Jurkat, Clone E6-1 (cell line): ENCODE measurements at places on chromosomes 1 and 21.

DNA sequence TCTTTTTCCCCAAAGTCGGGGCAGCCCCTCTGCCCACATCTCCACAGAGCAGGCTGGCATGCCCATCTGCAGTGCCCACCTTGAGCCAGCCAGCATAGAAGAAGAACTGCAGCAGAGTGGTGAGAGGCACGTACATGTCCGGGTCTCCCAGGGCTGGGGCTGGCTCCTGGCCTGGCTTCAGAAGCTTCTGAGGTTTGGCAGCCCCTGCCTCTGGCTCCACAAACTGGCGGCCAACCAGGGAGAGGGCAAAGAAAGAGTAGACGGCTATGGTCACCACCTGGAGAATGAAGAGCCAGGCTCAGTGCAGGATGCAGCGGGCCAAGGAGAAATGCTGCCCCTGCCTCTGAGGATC, 3.0 kb downstream of the BEST4 start:
- DNase-seq: no peak

DNA sequence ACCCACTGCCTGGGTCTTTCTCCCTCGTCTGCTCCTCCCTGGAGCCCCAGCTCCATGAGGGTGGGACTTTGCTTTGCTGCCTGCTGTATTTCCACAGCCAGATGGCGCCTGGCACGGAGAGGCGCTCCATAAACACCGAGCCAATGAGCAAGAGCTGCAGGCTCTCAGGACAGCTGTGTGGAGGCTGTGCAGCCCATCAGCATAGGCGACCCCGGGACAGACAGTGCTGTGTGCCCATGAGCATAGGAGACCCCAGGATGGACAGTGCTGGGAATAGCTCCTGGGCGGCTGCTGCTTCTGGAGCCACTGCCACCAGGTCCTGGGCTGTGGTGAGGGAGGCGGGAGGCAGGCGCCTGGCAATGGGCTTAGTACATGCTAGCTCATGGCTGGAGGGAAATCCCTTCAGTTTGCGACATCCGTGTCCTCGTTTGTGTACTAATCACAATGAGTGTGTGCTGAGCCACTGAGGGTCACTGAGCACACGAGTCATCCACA, 29.2 kb downstream of the CEP104 start:
- DNase-seq: no peak

- DNase-seq: no peak
Measured at GRCh38 chr1:67241200-67241746, 66.4 kb upstream of the IL12RB2 start.

GRCh38 chr1:99328171-99328570, 63.9 kb downstream of the PLPPR4 start:
- no peak for DNase-seq

- peak; percentile 91 for DNase-seq
Measured at GRCh38 chr1:161153682-161154337, at the start of gene UFC1. UFC1 (plus strand) TSS chr1:161153978; CDS start chr1:161153998, 20 bp downstream.

DNA sequence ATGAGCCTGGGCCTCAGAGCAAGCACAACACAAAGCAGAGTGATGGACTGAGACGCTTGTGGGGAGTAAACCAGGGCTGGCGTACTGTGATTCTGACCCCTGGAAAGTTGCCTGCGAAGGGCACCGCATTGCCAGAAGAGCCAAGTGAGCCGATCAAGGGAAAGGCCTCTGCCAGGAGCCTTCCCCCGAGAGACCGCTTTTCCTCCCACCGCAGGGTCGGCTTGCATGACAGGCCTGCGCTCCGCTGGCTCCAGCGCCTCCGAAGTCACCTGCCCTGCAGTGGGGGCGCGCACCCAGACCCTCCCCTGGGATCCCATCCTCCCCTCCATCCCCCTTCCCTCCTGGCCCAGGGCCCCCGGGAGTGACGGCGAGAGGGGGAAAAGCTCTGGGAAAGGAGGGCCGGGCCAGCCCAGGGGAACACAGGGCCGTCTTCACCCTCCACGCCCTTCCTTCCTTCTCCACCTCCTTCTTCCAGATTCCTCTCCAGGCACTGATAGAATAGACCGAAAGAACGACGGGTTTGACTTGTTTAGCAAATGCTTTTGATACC, 165.0 kb downstream of the TRIM33 start:
- no peak for DNase-seq

DNA sequence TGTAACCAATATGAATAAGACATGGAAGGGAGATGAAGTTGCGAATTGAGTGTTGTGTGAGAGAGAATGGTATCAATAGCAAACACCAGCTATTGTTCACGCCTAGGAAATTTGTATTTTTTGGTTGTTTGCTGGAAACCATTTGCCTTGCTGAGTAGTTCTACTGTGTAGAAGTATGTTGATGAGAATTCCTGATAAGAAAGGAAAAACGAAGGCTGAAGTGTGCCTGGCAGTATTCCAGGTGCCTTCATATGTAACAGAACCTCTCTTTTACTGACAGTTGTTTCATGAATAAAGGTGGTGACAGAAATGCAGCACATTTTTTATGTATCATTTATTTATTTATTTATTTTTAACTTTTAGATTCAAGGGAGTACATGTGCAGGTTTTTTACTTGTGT, 79.5 kb downstream of the SDCCAG8 start:
- DNase-seq: no peak

DNA sequence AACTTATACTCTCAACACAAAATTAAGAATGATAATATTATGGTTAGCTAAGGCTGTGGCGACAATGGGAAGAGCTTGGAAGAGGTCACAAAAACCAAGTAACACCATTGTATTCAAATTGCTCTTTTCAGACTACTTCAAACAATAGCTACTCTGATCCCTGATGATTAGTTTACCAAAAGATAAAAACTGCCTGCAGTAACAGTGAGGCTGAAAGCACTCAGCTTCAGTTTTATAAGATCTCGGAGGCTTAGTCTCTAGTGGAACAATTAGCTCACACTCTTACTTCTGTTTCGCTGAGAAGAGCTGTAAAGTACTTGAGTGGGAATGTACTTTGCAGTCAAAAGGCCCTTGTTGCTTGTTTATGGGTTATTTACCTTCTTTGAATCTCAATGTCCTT, 278.5 kb downstream of the LRRC7 start:
- DNase-seq: no peak

DNA sequence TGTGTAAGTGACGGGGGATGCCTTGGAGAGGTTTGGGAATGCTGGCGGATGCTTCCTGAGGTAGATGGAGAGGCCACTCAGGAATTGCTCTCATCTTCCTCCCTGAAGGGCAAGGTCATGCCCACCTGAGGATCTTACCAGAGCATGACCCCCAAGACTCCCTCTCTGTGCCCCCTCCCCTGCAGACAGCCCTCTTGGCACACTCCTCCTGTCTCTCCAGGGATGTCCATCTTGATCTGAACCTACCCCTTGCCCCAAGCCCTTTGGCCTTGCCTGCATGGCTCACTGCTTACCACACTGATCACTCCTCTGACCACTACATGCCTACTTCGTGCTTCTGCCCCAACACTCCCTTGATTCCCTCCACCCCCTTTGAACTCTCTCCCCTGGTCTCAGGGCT, 17.9 kb upstream of the MPL start:
- DNase-seq: no peak

GRCh38 chr1:29958271-29958670, 721.9 kb downstream of the PTPRU start:
- no peak for DNase-seq

DNA sequence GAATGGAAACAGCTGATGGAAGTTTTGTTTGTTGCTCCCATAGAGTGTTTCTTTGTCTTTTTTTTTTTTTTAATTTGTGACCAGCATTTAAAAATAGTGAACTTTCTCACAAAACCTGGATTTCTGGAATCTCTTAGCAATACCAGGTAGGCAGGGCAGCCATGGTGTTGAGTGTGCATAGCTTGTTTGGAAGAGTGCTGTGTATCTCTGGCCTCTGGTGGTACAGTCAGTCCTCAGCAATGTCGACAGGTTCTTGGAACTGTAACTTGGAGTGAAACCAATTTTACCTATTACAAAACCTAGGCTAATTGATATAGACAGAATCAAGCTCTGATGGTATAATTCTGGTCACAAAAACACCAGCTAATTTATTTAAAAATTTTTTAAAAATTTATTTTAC, 6.7 kb downstream of the AADACL3 start:
- DNase-seq: no peak

DNA sequence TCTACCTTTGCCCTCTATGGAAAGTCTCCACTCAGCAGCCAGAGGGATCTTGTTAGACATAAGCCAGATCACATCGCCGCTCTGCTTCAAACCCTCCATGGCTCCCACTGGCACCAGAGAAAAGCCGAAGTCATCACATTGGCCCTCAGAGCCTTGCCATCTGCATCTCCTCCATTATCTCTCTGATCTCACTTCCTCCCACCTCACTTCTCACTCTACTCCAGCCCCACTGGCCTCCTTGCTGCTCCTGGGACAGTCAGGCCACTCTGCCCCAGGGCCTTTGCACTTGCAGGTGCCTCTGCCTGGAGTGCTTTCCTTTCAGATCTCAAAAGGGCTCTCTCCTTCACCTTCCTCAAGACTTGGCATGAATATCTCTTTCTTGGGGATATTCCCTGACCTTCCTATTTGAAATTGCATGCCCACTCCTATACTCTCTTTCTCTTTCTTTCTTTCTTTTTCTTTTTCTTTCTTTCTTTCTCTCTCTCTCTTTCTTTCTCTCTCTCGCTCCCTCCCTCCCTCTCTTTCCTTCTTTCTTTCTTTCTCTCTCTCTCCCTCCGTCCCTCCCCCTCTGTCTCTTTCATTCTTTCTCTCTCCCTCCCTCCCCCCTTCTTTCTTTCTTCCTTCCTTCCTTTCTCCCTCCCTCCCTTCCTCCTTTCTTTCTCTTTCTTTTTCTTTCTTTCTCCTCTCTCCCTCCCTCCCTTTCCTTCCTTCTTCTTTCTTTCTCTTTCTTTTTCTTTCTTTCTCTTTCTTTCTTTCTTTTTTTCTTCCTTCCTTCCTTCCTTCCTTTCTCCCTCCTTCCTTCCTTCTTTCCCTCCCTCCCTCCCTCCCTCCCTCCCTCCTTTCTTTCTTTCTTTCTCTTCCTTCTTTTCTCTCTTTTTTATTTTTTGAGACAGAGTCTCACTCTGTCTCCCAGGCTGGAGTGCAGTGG, 96.0 kb upstream of the CASZ1 start:
- no peak for DNase-seq

DNA sequence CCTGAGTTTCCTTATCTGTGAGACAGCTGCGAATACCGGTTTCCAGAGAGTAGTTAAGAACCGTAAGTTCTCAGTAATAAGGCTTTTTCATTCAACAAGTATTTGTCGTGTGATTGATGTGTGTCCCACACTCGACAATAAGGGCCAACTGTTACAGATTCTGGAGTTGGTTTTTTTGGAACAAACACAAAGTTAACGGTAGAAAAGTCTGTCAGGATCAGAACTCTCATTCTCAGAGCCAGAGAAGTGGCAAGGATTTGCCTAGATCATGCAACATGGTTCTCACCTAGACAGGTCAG, 837 bp downstream of the NUDC start:
- no peak for DNase-seq

- DNase-seq: no peak
Measured at GRCh38 chr1:95072117-95072516, 634 bp downstream of the ALG14 start.

GRCh38 chr1:248239478-248239877, 8.3 kb downstream of the OR2M4 start:
- no peak for DNase-seq

GRCh38 chr1:22753481-22753971, 42.9 kb downstream of the EPHB2 start:
- no peak for DNase-seq
